CD14-positive monocyte (primary cell): ENCODE measurements at places on chromosomes 12 and 14.
A peak's percentile ranks its signal among the peaks of the same experiment; 100 is the strongest.

DNA sequence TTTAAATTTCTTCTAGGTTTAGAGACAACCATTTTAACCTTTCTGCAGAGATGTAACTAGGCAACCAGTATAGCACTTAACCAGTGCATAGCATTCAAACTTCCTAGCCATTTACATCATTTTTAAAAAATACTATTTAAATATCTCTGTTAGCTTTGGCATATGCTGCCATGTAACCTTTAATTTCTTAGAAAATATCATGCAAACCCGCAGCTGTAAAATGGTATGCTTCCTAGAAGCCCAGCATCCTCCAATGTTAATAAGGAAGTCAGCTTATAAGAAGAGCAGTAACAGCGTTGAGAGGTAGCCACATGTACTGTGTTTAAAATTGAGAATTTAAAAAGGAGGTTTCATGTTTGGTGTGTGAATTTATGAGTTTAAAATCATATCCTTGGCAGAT, 22.8 kb downstream of the GNG2 start:
- DNase-seq, result no peak

DNA sequence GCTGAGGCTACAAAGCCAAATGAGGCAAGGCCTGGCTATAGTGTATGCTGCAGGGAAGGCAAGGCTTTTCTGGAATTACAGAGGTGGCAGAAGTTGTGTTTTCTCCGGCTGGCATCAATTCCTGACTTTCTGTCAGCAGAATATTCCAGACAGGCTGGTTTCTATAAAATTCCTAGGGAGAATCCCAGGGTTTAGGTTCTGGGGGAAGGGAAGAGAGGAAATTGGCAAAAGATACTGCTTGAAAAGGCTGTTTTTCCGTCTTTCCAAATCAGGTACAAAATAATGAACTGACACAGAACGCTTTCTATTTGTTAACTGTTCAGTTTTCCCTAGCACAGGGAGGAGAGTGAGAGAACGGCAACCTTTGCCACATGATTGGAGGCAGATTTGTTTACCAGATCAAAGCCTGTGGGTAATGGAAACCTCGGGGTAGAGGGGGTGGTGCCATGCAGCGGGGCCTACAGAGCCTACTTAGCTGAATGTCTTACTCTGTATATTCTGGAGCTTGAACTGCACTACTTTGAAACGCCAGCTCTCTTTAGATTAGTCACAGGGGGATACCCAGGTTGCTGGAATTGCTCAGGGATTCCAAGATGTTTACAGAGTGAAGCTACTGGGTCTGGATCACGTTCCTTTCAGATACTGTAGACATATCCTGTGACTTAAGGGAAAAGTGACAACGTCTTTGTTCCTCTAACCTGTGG, 65.8 kb upstream of the DACT1 start:
- DNase-seq, result no peak

DNA sequence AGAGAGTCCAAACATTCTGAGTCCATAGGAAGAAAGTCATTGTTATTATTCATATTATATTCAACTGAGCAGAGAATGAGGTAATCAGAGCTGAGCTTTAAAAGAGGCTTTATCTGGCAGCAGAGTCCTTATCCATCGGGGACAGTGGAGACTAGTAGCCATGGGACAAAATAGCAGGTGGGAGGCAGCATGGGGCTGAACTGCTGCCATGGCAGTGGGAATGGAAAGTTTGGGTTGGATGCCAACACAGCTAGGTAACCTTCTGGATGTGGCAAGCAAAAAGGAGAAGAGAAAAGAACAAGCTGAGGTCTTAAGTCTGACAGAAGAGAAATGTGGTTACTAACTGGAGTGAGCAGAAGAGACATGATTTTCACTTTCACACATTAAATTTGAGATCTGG, 71.0 kb upstream of the CDKN3 start:
- no peak for DNase-seq

GRCh38 chr14:73755434-73756014, 41.3 kb upstream of the PNMA1 start:
- no peak for DNase-seq

DNA sequence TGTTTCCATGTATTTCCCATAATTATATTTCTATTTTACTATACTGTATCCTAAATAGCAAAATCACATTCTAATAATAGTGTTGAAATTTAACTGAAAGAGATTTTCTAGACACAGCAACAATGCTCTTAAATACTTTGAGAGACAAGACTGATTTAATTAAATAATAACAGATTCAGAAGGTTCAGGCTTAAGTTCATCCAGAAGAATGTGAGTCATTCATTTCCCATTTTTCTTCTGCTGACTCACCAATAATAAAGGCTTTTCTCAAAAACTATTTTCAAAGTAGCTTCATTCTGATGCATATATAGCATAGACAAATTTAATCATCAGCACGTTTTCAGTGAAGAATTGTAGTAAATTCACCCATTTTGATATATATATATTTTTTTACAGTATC, 481.4 kb downstream of the MDGA2 start:
- no peak for DNase-seq

GRCh38 chr12:96687719-96688118, 198.3 kb downstream of the CFAP54 start:
- no peak for DNase-seq

GRCh38 chr14:82138431-82138830, 604.8 kb upstream of the SEL1L start:
- DNase-seq, result no peak

GRCh38 chr14:33357225-33358010, 418.7 kb downstream of the NPAS3 start:
- no peak for DNase-seq

- no peak for DNase-seq
Measured at GRCh38 chr14:90319634-90320541, 11.9 kb downstream of the NRDE2 start.

- DNase-seq, result no peak
Measured at GRCh38 chr12:53234271-53234914, 2.4 kb upstream of the RARG start.

- no peak for DNase-seq
Measured at GRCh38 chr14:53231171-53231570, 78.0 kb upstream of the DDHD1 start.

GRCh38 chr12:77946541-77947061, 115.9 kb downstream of the NAV3 start:
- no peak for DNase-seq

DNA sequence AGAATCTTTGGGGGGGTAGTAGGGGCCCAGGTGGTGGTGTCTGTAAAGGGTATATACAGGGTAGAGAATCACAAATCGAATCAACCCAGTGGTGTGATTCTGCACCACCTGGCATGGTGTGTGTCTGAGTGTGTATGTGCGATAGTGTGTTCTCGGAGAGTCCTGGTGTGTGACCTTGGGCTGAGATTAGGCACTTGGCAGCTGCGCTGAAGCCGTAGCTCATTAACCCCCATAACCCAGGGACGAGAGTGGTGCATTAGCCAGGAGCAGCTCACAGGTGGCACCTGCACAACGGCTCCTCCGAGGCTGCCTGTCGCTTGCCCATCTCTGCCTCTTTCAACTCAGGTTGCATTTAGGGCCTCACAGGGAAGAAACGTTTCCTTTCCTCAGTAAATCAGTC, 15.6 kb upstream of the TESC start:
- DNase-seq, result no peak

GRCh38 chr14:45709541-45709940, 456.5 kb upstream of the MIS18BP1 start:
- no peak for DNase-seq

DNA sequence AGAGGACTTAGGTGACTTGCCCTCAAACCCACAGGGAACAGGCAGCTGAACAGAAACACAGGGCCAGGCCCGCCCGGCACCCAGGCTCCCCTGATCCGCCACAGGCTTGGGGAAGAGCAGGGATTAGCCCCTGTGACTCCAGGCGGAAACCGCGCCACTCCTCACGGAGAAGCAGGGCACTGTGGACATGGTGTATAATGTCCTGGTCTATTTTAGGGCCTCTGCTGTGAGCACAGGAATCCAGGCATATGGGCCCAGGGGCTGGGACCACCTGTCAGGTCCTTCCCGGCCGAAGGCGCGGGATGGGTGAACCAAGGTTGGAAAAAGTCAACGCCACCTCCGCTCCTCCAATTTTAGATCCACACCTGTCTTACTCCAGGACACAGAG, 34.6 kb upstream of the MEG3 start:
- no peak for DNase-seq

DNA sequence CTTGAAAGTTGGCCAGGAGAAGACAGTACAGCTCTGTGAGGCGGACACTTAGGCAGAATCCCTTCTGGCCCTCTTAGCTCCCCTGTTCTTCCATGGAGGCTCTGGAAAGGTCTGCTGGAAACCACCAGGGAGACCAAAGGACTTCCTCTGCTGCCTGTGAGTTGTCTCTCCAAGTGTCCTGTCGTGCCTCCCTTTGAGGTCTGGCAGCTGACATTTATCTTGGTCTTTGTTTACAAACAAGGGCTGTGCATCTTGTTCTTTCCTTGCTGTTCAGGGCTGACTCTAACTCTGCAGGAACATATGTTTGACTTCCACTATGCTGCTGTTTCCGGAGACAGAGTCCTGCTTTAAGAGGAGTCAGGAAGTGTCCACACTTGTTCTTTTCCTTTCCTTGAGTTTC, 159.9 kb upstream of the FRMD6 start:
- no peak for DNase-seq

DNA sequence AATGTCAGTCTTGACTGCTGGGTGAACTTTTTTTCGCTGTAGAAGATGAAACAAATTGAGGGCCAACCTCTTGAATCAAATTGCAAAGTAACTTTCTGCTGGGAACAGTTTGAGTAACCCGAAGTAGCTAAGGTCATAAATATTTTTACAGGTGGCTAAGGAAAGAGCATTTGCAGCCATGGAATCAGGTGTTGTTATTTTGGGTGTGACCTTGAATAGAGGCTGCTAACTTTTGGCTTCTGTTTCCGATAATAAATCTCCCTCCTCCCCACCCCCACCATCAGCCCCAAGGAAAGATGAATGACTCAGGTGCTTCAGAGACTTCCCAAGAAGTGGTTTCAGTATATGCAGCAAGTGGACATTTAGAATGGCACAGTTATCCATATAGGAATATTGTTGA, 571.7 kb downstream of the DIO2 start:
- DNase-seq, result no peak

DNA sequence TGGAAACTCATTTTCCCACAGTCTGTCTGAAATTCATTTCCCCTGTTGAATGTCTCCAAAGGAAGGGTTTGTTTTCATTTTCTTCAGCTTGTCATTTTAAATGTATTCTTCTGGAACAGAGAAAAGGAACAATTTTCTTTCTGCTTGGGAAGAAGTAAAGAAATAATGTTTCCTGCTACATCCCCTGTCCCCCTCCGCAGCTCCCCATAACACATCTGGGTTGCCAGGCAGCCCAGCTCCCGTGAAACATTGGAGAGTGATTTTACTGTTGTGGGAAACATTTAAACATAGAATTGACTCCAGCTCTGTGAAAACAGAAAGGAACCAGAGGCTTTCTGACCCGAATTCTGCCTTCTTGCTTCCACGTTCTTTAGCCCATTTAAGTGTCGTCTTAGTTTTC, 159.5 kb downstream of the TMEM132C start:
- DNase-seq, result no peak

DNA sequence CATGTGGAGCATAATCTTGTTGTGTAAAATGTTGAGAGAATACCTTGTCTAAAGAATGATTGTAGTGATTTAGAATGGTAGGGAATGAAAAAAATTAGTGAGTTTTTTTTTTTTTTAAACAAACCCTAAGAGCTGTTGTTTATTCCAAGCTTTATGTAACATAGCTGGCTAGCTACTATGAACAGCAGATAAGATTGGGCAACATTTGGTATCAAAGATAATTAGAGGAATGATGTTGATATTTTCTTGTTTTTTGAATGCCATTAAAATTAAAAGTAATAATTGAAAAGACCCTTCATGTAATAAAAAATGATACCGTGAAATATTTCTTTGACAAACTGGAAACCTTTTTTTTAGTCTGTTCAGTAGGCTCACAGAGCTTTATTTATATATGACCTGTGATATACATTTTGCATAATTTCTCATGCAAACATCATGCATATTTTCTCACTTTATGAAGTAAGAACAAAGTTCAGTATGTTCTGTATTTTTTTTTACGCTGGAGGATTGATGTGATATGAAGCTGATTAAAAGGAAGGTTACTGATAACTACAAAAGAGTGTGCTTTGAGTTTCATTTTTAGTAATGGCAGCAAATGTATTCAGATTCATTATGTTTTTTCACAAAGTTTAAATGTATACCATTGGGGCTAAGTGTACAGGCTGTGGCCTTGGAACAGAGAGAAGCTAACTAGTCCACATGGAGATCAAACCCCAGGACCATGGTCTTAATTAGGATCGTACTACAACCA, 8.1 kb downstream of the CPSF6 start:
- no peak for DNase-seq

DNA sequence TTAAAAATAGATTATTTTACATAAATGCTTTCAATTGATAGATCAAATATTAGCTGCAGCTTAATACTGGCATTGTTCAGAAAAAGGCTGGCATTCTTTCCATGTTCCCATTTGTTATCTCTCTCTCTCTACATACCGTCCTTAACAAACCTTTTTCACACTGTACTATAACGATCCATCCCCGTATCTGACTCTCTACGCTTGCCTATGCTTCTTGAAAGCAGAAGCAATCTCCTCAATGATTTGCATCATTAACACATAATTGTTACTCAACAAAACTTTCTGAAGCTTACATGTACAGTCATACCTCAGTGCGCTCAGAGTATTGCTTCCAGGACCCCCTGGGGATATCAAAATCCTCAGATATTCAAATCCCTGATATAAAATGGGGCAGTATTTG, 89.7 kb downstream of the TMTC1 start:
- DNase-seq, result peak; percentile 38
